NCI-H748 treated with DMSO at 0.1 percent for 48 hours (cell line): ENCODE measurements at places on chromosomes 6 and 20.

- no peak for DNase-seq
These were observed 1.3 kb downstream of the BLCAP start for GRCh38 chr20:37526238-37526838.

DNA sequence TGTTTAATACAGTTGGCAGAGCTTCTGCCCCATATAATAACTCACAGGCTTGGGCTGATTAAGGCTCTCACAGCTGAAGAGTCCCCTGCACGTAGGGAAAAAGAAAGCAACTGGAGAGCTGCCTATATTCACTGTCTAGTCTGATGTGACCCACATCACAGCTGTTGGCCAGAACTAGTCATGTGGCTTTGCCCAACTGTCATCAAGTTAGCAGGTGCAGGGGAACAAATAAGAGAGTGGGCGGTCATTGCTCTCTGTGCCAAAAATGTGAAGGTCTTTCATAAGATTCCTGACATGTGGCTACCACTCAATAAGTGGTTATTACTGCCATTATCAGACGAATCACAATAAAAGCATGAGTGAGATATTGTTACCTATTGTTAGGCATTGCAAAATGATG lies 665.2 kb downstream of the DOK5 start:
- DNase-seq = peak; percentile 19

- DNase-seq = no peak
These were observed 96.0 kb upstream of the PRND start for GRCh38 chr20:4625687-4626086.

DNA sequence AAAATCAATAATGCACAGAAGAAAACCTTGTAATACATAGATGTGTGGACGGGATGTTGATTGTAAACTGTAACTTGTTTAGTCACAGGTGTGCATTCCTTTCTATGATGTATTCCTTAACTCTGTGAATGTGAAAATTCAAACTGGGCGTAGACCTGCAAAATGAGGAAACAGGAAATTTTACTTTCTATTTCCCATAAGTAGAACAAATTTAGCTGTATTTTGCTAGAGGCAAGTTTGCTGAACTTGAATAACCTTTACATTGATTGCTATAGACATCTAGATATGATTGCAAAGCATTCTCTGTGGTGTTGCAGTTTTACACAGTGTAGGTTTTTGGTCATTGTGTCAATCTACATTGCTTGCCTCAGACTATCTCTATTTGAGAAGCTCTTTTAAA lies 368.4 kb upstream of the MAN1A1 start:
- DNase-seq = no peak

DNA sequence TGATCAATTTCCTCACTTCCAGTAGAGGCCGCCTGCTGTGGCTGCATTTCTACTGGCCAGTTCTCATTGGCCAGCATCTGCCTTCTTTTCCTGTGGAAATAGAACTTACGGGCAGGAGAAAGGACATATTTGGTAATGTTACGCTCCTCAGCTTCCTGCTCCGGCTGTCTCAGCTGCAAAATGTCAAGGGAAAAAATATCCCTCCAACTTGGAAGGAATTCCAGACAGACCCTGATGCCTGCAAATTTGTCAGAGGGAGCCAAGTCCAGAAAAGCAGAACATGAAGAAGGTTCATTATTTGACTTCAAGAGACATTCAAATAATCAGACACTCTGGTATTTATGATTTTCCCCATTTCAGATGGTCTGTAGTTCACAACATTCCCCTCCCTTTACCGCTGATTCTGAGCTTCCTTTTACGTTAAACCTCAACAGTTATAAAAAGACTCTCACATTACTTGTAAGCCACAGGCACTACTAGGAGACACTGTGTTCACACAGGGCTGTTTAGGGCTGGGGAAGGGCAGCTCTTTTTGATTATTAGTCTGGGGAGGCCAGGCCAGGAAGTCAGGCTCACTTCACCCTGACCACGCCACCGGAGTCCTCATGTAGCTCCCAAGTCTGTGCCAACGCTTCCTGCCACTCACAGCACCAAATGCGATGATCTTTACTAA lies 179.6 kb upstream of the CCN2 start:
- DNase-seq = no peak

DNA sequence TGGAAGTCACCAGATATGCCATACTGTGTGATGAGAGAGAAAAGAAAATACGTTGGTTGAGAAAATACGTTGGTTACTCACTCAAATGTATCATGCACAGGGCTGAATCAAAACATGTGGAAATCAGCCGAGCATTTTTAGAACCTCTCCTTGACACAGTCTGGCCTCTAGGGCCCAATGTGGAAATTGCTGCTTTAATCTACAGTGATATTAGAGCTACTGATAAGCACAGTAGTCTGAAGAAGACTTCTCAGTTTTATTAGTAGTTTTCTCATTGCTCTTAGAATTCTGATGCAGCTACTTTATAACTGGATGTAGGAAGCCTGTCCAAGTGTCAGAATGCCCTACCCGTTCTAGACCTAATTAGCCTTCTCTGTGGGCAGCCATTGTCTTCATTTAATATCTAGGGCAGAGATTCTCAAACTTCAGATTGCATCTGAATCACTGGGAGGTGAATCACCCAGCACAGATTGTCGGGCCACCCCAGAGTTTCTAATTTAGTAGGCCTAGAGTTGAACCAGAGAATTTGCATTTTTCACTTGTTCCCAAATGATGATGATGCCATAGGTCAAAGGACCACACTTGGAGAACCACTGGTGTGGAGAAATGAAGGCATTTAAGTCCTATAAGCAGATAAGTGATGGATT lies 229.1 kb downstream of the PLCB1 start:
- DNase-seq = no peak

DNA sequence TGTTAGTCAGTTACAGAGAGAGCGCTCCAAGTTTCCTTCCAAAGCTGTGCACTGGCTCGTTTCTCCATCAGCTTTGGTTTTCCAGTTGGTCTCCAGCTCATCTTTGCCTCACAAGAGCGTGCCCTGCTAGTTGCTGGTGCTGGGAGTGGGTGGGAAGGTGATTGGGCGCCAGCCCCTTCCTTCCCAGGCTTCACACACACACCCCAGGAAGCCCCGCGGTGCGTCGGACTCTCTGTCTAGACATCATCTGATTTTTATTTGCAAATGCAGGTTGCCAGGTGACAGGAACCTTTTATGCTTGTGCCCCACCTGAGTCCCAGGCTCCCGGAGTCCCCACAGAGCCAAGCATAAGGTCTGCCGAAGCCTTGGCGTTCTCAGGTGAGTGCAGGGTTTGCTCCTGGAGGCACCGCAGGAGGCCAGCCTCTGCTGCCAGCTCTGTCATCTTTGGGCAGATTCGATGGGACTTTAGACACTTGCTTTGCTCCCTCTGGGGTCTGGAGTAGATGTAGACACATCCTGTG lies 7.1 kb downstream of the IRF4 start:
- no peak for DNase-seq
